Aorta (tissue), 5 donors: ENCODE measurements at places on chromosomes 7 and 10. TPM values are rescaled to one million over a fixed set of nuclear protein-coding genes. Genes with fewer than 3 reads are reported as not detected.

Gene POT1
- 23.0 TPM for total RNA-seq

Gene SHOC2
- total RNA-seq, result 68.4 TPM

Gene KEL
- total RNA-seq, result 1.4 TPM

Gene GDF2
- total RNA-seq, result not detected

Gene SPDYE2B
- not detected for total RNA-seq

Gene TUBB8
- not detected for total RNA-seq

Gene LIPN
- total RNA-seq, result not detected

Gene ZNF488
- 0.12 TPM for total RNA-seq
